Dermis blood vessel endothelial cell (primary cell): ENCODE measurements at places on chromosomes 7 and 10. TPM values are rescaled to one million over a fixed set of nuclear protein-coding genes. Genes with fewer than 3 reads are reported as not detected.

NXPH1 gene
- not detected in 2 replicates for total RNA-seq

CNPY4 gene
- 31.2 and 39.5 TPM in 2 replicates for total RNA-seq

OGDHL gene
- total RNA-seq: 0.33 and 0.85 TPM in 2 replicates

SDK1 gene
- total RNA-seq: 0.23 and 0.34 TPM in 2 replicates

POM121C gene
- total RNA-seq: 9.4 and 15.3 TPM in 2 replicates

CYP3A7 gene
- total RNA-seq: not detected in 2 replicates

CLCN1 gene
- not detected in 2 replicates for total RNA-seq

FKBP6 gene
- not detected in 2 replicates for total RNA-seq

TDRD1 gene
- total RNA-seq: under 0.01 TPM in 2 replicates

GPNMB gene
- total RNA-seq: 0.65 and 0.68 TPM in 2 replicates

RBP4 gene
- not detected in 2 replicates for total RNA-seq

CYP2C18 gene
- not detected in 2 replicates for total RNA-seq

ADIRF gene
- total RNA-seq: 12.8 and 23.8 TPM in 2 replicates

KCNH2 gene
- total RNA-seq: under 0.01 TPM in 1 of 2 replicates, not detected in the other

TAS2R5 gene
- 0.47 and 0.68 TPM in 2 replicates for total RNA-seq

EGFR gene
- 0.56 and 0.85 TPM in 2 replicates for total RNA-seq

HUS1 gene
- 16.8 and 24.5 TPM in 2 replicates for total RNA-seq

ERVW-1 gene
- total RNA-seq: not detected in 2 replicates
